ENCODE measurements at places on chromosomes 5 and 9.

DNA sequence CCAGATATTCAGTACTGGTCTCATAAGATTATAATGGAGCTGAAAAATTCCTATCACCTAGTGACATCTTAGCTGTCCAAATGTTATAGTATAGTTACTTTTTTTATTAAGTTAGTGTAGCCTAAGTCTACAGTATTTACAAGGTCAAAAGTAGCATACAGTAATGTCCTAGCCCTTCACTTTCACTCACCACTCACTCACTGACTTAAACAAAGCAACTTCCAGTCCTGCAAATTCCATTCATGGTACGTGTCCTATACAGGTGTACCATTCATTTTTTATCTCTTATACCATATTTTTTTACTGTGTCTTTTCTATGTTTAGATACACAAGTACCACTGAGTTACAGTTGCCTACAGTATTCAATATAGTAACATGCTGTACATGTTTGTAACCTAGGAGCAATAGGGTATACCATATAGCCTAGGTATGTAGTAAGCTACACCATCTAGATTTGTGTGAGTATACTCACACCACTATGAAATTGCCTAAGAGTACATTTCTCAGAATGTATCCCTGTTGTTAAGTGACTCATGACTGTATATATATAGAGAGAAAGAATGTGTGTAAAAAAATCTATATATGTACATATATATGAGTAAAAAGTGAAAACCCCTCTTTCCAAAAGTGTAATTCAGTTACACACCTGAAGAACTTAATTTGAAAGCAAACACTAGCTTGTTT, 234.8 kb upstream of the WWC1 start:
- DNase-seq: no peak

- no peak for DNase-seq
These were observed 41.6 kb upstream of the ZNF300 start for GRCh38 chr5:150946351-150946905.

DNA sequence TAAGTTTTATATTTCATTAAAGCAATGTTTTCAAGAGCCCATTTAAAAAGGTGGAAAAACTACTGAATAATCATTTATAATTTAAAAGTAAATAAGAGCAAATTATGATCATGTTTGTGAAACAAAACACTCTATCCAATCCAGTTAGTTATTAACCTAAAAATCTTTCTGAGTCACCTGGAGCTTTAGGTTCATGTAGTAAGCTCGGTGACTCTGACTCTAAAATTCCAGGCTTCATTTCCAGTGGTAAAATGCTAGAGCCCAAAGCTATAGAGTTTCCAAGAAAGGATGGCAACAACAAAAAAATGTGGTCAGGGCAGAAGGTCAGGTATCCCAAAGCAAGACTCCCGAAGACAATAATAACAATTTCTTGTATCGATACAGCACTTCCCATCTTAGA, 76.1 kb upstream of the SPOCK1 start:
- no peak for DNase-seq

DNA sequence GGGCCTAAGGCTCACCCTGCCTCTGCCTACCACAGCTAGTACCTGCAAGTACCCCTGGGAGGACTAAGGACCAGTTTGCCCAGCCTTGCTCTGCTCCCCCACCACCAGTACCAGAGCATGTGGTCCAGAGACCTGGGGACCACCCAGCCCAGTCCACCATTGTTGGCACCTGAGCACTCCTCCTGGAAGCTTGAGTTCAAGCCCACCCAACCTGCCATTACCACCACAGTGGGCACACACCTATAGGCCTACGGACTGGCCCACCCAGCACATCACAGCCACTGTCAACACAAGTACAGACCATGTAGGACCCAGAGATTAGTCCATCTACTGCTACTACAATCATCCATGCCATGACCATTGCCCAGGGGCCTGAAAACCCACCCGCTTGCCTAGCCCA, 30.8 kb upstream of the SH3TC2 start:
- no peak for DNase-seq

DNA sequence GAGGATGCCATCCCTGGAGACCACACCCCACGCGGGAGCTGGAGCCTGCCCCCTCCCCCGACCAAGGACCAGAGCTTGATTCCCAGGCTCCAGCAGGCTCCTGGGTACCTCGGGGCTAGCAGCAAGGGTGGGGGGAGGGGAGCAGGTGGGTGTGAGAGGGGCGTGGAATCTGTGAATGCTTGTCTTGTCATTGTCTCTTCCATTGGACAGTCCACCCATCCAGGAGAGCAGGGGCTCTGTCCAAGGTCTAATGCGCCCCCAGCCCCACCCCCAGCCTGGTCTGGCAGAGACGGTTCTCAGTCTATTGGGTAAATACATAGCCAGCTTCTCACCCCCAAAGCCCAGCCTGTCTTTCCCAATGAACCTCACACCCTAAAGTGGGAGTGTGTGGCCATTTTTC, 22.8 kb downstream of the URM1 start:
- no peak for DNase-seq

GRCh38 chr5:124670722-124671184, 75.7 kb downstream of the ZNF608 start:
- no peak for DNase-seq

DNA sequence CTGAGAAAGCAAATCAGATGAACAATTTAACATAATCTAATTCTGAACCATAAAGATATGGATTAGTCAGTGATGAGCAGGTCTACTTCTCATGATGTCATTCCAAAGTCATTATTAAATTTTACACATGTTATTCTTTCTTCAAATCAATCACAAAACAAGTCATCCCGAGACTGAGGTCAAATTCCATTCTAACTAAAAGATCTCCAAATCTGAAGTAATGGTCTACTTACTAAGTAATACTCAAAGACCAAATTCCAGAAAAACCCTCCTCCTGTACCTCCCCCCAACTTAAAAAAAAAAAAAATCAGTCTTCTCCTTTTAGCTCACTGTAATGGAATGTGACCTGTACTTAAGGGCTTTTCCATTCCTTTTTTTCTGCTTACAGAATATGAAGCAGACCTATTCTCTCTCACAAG, 4.7 kb downstream of the PFDN1 start:
- DNase-seq: no peak

- DNase-seq: no peak
These were observed 7.8 kb upstream of the MVB12B start for GRCh38 chr9:126318858-126319257.

DNA sequence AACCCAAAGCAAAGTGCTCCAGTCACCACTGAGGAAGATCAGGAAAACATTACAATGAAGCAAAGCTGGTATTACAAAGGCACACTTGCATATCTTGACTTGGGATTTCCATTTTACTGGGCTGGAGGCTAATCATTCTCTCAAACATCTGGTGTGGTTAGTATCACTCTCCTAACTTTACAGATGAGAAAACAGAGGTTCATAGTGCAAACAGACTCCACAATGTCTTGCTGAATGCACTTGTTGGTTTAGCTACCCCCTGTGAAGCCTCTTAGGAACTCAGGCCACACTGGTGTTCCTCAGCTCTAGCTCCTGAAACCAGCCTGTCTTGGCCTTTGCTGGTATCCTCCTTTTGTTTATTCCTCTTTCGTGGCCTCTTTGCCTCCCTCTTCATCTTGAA, 29.5 kb upstream of the SMAD5 start:
- DNase-seq: no peak

GRCh38 chr5:10733426-10733825, 27.6 kb downstream of the DAP start:
- no peak for DNase-seq

DNA sequence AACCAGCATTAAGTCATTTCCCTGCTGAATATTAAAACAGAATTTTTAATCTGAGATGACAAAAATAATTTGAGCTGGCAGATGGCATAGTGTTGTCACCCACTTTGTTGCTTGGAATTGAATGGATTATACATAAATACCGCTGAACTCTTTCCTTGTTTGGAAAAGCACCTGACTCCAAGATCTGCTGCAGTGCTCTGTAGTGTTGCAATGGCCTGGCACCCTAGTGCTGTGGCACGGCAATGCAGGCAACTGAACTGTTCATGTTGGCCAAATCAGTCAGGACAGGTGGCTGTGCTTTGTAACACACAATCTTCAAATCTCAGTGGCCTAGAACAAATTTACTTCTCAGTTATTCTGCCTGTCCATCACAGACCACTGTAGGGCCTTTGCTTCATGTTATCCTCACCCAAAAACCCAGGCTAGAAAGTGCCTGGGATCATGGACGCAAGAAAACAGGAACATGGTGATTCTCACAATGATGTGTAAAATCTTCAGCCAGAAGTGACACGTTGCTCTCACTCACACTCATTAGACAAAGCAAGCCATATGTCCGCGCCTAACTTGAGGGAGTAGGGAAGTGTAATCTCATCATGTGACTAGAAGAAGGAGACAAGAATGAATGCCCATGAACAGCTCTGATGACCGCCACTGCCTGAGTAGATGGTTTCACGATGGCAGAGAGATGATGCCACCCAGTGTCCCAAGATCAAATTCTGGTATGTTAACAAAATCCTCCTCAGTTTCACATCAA, 191.9 kb upstream of the PUM3 start:
- DNase-seq: no peak

- DNase-seq: peak; percentile 94
These were observed 11.1 kb downstream of the GRIN1 start for GRCh38 chr9:137149942-137150616.

DNA sequence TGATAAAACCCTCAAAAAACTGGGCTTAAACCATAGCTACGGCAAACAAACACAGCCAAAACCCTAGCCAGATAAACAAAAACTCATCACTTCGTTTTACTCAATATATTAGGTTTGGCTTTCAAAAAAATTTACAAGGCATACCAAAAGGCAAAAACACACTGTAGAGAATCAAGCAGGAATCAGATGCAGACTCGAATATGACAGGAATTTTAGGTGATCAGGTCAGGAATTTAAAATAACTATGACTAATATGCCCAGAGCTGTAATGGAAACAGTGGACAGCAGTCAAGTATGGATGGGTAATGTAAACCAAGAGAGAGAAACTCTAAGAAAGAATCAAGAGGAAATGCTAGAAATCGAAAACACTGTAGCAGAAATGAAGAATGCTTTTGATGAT, 26.5 kb upstream of the DOCK2 start:
- DNase-seq: no peak

- DNase-seq: no peak
These were observed 1365.7 kb upstream of the C9orf72 start for GRCh38 chr9:28938981-28939380.

- DNase-seq: no peak
These were observed 59.4 kb downstream of the MINAR2 start for GRCh38 chr5:129807162-129807814.

GRCh38 chr5:31407921-31408693, 123.8 kb downstream of the DROSHA start:
- DNase-seq: no peak

DNA sequence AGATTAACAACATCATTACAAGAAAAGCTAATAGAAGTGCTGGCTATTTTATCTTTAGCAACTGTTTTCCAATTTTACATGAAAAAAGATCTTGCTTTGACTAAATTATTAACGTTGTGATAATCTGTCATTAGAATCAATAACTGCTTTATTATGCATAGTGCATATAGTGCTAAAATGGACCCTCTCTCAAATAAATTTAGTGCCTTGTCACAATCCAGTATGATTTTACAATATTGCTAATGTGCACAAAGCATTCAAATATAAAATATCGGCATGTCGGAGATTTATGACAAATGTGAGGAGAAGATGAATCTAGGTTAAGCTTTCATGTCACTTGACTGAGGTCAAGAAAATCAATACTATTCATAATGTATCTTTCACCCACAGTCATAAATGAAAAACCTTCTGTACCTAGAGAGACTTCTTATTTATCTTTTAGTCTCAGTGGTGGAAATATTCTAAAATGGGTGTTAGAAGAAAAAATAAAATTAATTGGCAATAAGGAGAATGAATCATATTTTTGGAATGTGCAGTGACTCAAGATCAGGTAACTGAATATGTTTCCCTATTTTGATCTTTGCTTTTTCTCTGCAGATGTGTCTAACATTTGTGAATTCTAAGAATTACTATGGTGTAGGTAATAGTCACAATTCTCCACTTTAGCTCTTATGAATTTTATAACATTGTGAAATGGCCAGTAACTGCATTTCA, 672.9 kb upstream of the GRAMD2B start:
- no peak for DNase-seq

- DNase-seq: no peak
These were observed 16.7 kb downstream of the HMHB1 start for GRCh38 chr5:143828710-143829109.
